ENCODE measurements at places on chromosomes 7 and 10.
A peak's percentile ranks its signal among the peaks of the same experiment; 100 is the strongest.

DNA sequence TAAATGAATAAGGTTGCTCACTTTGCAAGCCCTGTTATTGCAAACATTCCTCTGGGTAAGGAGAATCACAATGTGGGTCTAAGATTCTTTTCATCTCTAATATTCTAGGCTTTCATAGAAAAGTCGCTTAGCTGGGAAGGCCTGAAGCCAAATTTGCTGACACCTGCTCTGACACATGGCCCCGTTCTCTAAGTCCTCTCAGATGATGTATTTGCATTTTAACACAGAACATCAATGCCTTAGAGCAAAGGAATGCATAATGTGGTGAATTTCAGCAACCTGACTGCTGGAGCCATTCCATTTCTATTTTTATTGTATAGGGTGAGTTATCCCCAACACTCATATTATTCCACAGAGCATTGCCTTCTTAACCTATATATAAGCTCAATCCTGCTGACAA, 682.1 kb upstream of the NRP1 start:
- no peak for DNase-seq

- no peak for DNase-seq
These were observed 183.6 kb upstream of the NFE2L3 start for GRCh38 chr7:25968205-25968993.

GRCh38 chr10:12238821-12239220, 42.8 kb downstream of the CDC123 start:
- DNase-seq = no peak

- DNase-seq = no peak
These were observed 50.1 kb upstream of the TMEM72 start for GRCh38 chr10:44860811-44861736.

DNA sequence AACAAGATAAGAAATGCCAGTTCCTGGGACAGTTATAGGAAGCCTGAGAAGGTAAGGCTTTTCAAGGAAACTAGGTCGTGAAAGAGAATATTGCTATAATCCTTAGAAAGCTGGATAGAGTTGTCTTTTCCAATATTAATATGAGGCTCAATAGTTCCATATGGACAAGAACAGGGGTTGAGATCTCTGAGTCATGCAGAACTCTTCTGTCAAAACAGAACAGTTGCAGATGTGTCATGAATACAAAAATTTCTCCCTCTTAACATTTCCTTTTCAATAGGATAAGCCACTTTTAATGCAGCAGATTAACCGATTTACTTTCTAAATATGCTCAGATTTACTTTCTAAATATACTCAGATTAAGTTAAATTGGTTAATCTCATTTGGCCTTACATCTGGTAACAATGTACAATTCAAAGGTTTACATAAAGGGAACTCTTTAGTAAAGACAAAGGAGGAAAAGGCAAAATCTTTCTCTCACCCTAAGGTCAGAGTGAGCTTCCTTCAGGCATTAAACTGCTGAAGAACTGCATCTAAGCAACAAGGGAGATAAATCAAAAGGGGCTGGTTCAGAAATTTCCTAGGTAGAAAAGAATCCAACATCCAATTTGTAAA, 104.7 kb upstream of the PCDH15 start:
- no peak for DNase-seq

DNA sequence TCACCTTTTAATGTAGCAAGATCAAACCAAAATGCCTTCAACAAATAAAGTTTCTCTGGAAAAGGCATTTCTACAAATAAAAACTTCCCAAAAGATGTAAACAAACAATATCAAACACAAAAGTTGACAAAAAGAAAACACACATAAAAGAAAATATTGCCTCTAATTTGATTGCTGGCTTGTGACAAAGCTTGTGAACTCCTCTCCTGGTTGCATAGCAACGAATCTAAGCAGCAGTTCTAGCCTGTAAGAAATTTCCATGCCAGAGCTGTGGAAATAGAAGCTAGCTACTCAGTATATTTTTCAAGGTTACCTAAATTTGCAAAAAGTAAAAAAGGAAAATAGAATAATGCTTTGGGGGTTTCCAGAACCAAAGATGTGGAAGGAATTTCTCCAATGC, 173.9 kb upstream of the CDK1 start:
- no peak for DNase-seq

- peak; percentile 48 for DNase-seq
These were observed 64.0 kb downstream of the CSGALNACT2 start for GRCh38 chr10:43202224-43202656.

- no peak for DNase-seq
These were observed 221.2 kb downstream of the PARD3 start for GRCh38 chr10:34593930-34594329.

DNA sequence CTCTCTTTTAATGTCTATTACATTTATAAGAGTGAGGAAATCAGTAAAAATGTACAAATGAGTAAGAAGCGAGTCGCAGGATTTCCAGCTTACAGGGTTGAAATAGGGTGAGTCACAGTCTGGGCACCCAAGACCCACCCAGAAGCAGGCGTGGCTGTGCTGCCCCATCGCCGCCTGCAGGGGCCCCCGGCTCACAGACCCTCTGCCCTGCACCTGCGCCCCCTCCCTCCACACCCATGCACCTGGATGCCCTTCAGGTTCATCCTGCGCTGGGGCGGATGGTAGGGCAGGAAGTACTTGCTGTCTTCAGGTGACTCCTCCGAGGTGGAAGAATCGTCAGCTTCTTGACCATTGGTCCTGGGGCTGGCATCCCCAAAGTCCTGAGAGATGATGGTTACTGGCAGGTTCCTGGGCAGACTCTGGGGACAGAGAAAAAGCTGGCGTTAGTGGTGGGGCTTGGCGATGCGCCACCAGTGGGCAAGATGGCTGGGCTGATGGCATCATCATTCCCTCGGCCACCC, 90.2 kb upstream of the GNA12 start:
- no peak for DNase-seq

DNA sequence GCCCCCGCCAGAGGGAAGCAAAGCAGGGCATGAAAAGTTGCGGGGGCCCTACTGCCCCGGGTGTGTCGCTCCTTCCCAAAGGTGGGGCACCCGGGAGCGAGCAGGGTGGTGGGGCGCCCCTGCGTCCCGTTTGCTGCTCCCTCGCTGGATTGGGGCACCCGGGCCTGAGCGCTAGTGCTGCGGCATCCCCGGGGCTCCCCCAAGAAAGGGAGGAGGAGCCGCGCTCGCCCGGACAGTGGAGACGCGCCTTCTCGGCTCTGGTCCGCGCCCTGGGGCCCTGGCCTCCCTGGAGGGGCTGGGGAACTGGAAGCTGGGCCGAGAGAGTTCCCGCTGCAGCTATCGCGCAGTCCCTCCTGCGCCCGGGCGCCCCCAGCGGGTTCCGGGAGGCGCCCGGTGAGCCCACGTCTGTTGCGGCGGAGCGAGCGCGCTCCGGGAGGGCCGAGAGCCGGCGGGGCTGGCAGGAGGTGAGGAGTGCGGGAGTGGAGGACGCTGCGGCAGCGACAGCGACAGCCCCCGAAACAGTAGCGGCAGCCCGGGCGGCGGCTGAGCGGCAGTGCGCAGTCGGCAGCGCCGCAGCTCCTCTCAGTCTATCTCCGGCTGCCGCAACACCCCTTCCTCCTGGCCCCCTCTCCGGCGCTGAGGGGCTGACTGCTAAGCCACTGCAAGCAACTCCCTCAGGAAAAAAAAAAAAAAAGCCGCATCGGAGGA, 504 bp upstream of the BMPER start:
- DNase-seq = no peak

DNA sequence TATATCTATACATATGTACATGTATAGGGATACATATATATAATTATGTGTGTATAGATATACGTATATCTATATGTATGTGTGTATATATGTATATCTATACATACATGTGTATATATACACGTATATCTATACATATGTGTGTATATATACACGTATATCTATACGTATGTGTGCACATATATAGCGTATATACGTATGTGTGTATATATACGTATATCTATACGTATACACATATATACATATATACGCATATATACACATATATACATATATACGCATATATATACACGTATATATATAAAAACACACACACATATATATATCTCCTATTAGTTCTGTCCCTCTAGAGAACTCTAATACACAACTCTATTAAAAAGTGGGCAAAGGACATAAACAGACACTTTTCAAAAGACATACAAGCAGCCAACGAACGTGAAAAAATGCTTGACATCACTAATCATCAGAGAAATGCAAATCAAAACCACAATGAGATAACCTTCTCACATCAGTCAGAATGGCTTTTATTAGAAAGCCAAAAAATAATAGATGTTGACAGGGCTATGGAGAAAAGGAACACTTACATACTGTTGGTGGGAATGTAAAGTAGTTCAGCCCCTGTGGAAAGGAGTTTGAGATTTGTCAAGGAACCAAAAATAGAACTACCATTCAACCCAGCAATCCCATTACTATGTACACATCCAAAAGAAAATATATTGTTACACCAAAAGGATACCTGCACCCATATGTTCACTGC, 22.0 kb upstream of the TMEM120A start:
- DNase-seq = no peak

GRCh38 chr10:125291836-125292235, 131.5 kb upstream of the CTBP2 start:
- DNase-seq = no peak
